ENCODE measurements at places on chromosomes 16 and 17.

GRCh38 chr16:17632667-17633066 is 161.9 kb upstream of the XYLT1 start:
- DNase-seq: no peak

- no peak for DNase-seq
Observed at GRCh38 chr16:82783933-82784572, 157.3 kb downstream of the CDH13 start.

DNA sequence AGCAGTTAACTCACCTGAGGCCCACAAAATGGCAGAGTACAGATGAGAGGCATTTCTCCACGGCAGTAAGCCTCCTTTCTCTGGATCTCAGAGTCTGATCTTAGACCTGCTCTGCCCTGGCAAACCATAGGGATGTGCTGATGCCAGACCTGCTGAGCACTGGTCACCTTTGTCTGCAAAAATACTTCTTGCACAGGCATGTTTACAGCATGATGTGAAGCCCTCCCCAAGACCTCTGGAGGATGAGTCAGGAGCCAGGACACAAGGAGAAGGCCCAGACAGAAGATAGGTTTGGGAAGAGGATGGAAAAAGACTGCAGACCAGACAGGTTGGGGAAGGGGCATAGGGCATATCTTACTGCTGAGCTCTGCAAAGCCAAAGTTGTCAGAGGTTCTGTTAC is 426.6 kb downstream of the PMP22 start:
- no peak for DNase-seq

- DNase-seq: no peak
Observed at GRCh38 chr17:51087072-51087757, 33.5 kb downstream of the SPAG9 start.

DNA sequence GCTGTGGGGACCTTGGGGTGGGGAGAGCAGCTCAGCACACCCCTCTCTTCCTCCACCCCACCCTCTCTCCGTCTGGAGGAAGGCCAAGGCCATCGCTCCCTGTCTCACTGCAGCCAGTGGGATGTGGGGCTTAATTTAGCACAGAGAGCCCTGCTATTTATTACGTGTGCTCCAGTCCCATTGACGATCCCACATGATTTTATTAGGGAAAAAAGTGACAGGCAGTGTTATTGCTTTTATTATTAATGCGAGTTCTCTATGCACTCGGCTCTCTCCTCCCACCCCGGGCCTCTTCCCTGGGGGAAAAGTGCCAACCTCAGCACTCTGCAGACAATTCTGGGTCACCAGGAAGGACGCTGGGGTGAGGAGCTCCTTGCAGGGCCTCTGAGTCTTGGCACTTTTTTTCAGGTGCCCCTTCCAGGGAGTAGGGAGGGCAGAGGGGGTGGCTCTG is 57.3 kb downstream of the MGAT5B start:
- no peak for DNase-seq

DNA sequence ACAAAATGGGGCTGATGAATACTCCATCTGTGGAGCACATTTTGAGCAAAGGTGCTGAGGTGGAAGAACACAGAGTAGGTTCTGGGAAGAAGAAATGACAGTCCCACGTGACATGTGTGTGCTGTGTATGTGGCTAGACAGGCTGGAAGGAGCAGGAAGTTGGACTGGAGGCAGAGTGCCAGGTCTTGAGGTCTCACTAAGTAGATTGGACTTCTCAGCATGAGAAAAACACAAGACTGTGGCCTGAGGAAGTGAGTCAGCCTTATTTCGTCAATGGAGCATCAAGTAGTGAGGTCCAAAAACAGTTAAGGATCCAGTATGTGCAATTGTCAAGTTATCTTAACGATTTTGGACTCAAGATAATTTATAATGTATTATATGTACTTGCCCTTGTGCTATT is 736.5 kb downstream of the KCNJ2 start:
- no peak for DNase-seq

GRCh38 chr17:1640329-1641064 is 5.0 kb downstream of the SCARF1 start:
- no peak for DNase-seq

GRCh38 chr16:31505483-31505882 is 2.7 kb downstream of the RUSF1 start:
- DNase-seq: no peak

DNA sequence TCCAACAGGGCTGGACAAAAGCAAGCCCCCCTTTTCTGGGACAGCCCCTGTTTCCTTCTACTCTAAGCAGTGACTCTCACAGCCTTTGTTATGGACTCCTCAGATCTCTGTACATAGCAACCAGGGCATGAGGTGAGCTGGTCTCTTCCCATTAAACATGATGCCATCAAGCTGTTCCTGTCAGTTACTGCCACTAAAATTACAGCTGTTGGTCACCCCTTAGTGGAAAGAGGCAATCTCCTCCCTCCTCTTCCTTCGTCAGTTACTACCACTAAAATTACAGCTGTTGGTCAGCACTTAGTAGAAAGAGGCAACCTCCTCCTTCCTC is 95.2 kb upstream of the SMIM36 start:
- no peak for DNase-seq

GRCh38 chr17:76565728-76566612 is 19.7 kb downstream of the ST6GALNAC2 start:
- no peak for DNase-seq

DNA sequence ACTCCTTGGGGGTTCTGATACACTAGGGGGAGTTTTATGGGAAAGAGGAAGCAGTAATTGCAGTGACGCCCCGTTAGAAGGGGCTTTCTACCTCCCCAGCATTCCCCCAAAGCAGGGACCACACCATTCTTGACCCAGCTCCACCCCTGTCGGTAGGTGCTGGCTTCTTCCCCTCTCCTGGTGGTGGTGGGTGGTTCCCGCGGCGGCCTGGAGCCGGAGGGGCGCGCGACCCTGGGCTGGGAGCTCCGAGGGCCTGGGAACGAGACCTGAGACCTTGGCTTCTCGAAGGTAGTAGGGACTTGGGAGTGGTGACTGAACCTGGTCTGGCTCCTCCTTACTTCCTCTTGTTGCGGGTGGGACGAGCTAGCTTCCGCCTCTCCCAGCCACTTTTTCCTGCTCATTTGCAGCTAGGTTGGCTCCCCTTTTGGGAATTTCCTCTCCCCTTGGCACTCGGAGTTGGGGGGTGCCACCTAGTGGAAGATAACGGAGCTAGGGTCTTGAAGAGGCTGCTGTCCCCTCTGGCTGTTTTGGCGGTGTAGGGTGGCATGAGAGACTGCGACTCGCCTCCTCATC is 438 bp downstream of the GRN start:
- DNase-seq: peak; percentile 91

GRCh38 chr16:55338646-55339045 is 14.6 kb downstream of the IRX6 start:
- DNase-seq: no peak

DNA sequence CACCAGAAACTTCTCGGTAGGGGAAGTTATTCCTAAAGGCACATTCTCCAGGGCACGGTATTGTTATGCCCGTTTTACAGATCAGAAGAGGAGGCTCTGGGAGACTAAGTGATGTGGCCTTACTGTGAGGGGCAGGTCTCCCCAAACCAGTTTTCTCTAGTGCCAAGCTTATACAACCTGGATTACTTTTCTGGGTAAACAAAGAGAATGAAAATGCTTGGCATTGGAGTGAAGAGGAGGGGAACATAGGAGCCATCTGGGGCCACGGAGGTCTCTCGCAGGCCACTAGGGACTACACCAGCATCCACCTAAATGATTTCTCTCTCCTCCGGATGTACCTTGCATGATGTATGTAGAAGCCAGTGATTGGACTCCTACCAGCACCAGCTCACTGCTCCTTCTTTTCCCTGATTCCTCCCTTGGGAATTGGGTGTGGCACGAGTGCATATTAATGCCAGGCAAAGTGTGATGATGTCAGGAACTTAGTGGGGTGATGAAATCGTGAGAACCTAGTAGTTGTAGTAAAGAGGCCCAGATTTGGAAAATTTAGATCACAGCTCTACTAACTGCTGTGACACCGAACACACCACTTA is 674 bp downstream of the TOM1L1 start:
- DNase-seq: no peak

Measured in neural progenitor cell (in vitro differentiated cells).